ENCODE measurements at places on chromosomes 2 and 18.

- no peak for DNase-seq
Measured at GRCh38 chr2:187593697-187594096, 39.5 kb upstream of the TFPI start.

- no peak for DNase-seq
Measured at GRCh38 chr2:40584432-40584831, 132.5 kb upstream of the SLC8A1 start.

- no peak for DNase-seq
Measured at GRCh38 chr18:49608366-49609255, 46.8 kb downstream of the LIPG start.

DNA sequence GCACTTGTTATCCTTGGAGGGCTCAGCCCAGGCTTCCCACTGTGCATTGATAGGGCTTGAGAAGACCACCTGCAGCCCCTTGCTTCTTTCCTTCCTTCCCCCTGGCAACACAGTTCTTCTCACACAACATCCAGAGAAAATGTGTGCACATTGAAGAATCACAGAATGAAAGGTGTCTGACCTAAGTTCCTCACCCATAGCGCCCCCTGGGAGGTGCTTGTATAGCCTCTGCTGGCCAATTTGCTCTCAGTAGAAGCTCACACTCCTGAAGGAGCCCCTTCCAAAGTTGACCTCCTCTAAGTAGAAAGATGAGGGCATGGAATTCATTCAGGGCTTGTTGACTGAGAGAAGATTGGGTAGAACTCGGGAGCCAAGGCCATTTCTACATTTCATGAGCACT, 758.4 kb upstream of the KLHL29 start:
- no peak for DNase-seq

DNA sequence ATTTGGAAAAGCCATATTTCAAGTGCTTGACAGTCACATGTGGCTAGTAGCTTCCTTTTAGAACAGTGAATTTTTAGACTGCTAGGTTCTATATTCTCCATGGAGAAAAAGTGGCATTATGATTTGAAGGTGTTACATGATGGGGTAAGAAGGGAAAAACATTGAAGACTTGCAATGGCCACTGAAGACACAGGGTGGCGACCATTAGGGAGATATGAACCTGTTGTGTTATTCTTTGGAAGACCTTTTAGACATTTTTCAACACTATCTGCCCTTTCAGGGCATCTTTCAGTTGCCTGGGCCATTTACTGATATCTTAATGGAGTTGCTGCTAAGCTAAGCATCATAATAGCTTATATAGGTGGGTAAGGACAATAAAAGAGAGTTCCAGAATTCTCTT, 1387.2 kb downstream of the SUCLG1 start:
- no peak for DNase-seq

DNA sequence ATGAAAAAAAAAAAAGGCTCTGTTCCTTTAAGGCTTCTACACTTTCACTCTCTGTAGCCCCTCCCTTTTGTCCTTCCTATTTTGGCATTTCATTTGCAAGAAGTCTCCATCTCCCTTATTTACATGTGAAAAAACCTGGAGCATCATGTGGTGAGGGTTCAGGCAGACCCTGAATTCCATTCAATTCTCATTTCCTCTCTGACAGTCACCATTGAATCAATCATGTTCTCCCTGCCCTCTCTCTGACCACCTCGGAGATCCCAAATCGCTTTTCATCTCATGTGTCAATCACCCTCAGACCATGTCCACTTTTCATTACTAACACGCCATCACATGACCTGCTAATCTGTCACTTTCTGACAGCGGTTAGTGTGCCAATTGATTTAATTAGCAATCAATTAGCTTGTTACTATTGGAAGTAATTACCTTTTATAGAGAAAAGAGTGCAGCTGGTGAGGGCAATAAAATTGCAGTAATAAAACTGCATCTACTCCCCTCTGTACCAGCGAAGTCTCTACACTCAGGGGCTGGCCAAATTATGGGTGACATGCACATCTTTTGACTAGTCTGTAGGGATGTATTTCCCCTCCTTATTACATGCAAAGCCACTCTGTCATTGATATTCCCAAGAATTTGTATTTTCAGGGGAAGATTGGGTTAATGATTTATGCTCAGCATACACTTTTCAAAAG, 317.4 kb downstream of the EN1 start:
- no peak for DNase-seq

DNA sequence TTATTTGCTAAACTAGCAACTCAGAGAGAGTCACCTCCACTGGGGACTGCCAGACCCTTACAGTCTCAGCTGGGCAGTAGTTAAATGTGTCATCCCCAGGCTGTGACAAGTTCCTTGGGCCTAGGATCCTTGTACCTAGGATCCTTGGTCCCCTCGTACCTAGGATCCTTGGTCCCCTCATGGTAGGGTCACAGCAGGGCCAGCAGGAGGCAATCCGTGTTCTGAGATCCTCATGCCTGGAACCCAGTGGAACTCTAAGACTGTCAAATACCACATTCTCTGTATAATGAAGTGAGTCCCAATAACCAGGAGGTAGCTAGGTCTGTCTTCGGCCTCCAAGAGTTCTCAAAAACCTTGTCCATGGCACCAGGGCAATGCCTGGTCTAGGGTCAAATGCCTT, 60.8 kb downstream of the LYPD6B start:
- no peak for DNase-seq

Data from neural crest cell (in vitro differentiated cells).